Activated T-helper 1 cell treated with anti-CD3 and anti-CD28 coated beads, Interleukin-12 subunit alpha, Interleukin-12 subunit beta, Interleukin-2, Interleukin-4 antibody, amounts not matched to agents 30 ng/mL and 10 ng/mL and 1 ng/mL, durations not matched to agents 14 hours and 24 hours and 36 hours (primary cell): ENCODE measurements at places on chromosomes 5 and 9. TPM values are rescaled to one million over a fixed set of nuclear protein-coding genes. Genes with fewer than 3 reads are reported as not detected.

- H3K4me1 ChIP-seq: peaks cover 18% of the 10 kb centered on the region
- DNase-seq: no peak
- no peak overlapping the region for H3K27ac ChIP-seq
- peaks cover 16% of the 10 kb centered on the region for H3K36me3 ChIP-seq
Measured at GRCh38 chr5:43078956-43079355, 38.8 kb upstream of the ANXA2R start.

DNA sequence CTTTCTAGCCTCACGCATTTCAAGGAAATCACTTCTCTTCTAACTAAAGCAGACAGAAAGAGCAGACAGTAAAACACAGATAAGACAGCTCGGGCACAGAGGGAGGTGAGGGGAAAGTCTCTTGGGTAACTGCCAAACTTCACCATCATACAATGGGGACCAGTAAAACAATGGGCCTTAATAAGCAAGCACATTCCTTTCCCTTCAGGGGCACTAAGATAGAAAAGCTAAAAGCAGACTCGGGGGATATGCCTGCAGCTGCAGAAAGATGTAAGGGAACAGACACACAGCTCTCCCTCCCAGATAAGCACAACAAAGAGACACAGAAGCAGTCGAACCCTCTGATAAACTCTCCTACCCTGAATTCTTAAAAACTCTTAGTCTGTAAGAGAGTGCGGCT, 15.6 kb upstream of the CKS2 start:
- H3K36me3 ChIP-seq: no peaks in the 10 kb centered on the region
- H3K4me1 ChIP-seq: no peaks in the 10 kb centered on the region
- H3K4me3 ChIP-seq: no peak overlapping the region
- H3K27ac ChIP-seq: no peak overlapping the region
- no peak for DNase-seq

GRCh38 chr9:132585954-132586829, 3.8 kb downstream of the BARHL1 start:
- H3K4me3 ChIP-seq: no peak overlapping the region
- H3K27ac ChIP-seq: peak overlapping the region; percentile 6
- H3K36me3 ChIP-seq: no peaks in the 10 kb centered on the region

DNA sequence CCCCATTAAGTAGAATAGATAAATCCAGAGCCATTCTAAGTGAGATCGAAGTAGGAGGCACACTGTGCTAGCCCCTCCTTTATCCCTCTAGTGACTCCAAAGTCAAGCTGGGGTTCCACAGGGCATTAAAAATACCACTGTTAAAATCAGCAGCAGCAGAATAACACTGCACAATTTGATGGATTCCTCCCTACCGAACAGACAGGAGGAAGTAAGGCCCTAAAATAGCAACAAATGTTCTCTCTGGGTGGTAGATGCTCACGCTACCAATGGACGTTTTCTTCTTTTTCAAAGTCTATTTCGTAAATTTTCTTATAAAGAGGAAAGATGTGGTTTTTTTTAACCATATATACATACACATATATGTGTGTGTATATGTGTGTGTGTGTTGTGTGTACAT, 54.4 kb downstream of the FBXW11 start:
- peaks cover 17% of the 10 kb centered on the region for H3K4me1 ChIP-seq
- no peak overlapping the region for H3K27ac ChIP-seq
- DNase-seq: no peak
- no peaks in the 10 kb centered on the region for H3K27me3 ChIP-seq
- H3K4me3 ChIP-seq: no peak overlapping the region

DNA sequence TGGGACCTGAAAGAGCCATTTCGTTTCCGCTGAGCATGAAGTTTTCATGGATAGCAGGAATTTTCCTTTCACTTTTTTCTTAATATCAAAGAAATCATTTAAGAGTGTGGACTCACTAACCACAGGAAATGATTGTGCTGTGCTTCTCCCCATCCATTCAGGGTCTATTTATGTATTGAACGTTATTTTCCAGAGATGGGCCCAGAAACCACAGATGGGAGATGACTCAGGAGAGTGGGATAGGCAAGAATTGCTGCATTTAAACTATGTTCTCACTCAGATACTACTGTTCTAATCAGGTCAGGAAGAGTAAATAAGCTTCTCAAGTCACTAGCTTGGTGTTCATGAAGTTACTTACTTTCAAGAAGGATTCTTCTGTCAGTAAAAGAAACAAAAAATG, 763.8 kb downstream of the DTWD2 start:
- H3K4me3 ChIP-seq: no peak overlapping the region
- no peak overlapping the region for H3K27ac ChIP-seq
- no peaks in the 10 kb centered on the region for H3K4me1 ChIP-seq
- no peaks in the 10 kb centered on the region for H3K36me3 ChIP-seq

- peak; percentile 34 for DNase-seq
- peaks cover 46% of the 10 kb centered on the region for H3K4me1 ChIP-seq
- H3K4me3 ChIP-seq: peak overlapping the region; percentile 80
- no peaks in the 10 kb centered on the region for H3K27me3 ChIP-seq
Measured at GRCh38 chr5:179819296-179820126, 1.2 kb upstream of the SQSTM1 start.

Gene SOX30
- 0.12 and 0.29 TPM in 2 replicates for total RNA-seq

Gene NMUR2
- total RNA-seq: not detected in 2 replicates

Gene CAMK2A
- total RNA-seq: not detected in 2 replicates

Gene FAM240B
- total RNA-seq: not detected in 2 replicates
